Uterus (tissue), 4 donors: ENCODE measurements at places on chromosomes 1 and 21.
A peak's percentile ranks its signal among the peaks of the same experiment; 100 is the strongest.

DNA sequence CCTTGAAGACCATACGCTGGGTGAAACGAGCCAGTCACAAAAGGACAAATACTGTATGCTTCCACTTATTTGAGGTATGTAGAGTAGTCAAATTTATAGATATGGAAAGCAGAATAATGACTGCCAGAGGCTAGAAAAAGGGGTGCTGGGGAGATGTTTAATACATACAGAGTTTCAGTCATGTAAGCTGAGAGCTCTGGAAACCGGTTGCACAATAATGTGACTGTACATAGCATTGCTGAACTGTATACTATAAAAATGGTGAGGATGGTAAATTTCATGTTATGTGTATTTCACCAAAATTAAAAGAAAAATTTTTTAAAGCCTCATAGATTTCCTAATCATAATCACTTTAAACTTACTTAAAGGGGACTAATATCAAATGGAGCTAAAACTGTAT, 110.8 kb downstream of the ZZZ3 start:
- DNase-seq: no peak

GRCh38 chr1:79594121-79594698, 587.7 kb upstream of the ADGRL4 start:
- no peak for DNase-seq

DNA sequence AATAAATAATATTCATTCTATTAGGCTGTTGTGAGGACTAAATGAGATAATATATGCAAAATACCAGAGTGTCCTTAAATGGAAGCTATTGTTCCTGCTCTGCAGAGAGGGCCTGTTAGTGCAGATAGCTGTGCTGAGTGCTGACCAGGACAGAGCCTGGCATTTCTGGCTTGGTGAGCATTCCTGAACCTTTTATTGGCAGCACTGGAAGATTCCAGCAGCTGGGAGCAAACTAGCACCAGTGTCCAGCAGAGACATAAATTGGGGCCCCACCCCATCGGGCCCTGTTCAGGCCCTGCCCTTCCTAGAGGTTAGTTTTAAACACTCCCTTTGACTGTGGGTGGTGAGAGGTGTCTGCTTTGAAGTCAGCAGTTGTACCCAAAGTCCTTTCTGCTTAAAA, 85.9 kb upstream of the GADD45A start:
- DNase-seq: no peak

GRCh38 chr1:78032996-78033796, 12.6 kb upstream of the GIPC2 start:
- DNase-seq: no peak

GRCh38 chr1:193703655-193704054, 517.2 kb upstream of the B3GALT2 start:
- DNase-seq: no peak

DNA sequence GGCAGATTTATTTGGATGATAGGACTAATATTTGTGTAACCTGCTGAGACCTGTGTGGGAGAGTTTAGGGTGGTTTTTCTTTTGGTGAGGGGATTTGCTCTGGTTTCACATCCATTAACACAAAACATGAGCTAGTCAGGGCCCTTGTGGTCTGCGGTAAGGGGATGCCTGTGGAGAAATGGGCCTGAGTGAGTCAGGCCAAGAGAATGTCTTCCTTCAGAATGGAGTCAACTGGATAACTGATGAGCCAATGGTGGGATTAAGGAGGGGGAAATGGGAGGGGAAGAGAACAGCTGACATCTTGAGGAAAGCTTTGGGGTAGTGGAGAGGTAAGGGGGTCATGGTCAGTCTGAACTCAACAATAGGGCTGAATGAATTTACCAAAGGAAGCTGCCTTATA, 13.9 kb downstream of the WNT2B start:
- DNase-seq: no peak

DNA sequence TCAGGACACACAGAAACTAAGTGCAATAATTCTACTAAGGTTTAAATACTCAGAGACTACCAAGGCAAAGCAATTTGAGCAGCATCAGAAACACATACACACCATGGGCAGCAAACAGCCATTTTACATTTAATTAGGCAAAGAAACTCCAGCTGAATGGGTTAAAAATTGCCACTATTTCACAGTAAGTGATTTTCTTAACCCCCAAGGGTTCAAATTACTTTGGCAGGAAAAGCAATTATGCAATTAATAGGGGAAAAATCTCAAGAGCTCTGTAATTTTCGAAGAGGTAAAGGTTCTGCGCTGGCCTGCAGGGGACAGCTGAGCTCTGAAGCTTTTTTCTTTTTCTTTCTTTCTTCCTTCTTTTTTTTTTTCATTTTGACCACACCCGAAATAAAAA, 206.2 kb upstream of the RRP15 start:
- DNase-seq: no peak

DNA sequence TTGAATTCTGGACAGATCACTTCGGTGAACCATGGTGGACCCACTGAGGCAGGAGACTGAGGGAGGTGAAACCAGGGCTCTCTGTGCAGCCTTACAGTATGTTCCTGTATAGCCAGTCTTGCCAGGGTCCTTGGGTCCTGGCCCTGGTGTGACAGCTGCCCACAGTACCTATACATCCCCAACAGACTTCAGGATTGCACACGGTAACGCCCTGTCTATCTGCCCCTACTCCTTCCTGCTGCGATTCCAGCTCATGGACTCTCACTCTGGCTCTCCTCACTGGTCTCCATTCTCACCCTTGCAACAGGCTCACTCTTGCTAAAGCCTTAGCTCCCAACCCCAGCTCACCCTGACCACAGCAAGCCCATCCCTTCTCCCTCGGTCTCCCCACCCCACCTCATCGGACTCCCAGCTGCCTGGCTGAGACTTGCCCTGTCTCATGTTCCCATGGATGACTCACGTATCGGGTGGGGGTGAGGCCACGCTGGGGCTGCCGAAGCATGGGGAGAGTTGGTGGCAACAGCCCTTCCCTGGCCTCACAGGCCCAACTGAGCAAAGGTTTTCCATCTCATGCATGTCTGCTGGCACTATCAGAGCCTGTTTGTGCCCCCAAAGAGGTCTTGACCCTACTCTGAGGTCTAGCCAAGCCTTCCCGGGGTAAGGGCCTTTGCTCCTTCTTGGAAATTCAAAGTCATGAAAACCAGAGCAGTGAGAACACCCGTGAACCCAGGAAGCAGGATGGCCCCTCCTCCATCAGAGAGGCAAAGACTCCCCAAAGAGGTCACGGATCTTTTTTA, 7.1 kb downstream of the PHLDA3 start:
- peak; percentile 93 for DNase-seq

DNA sequence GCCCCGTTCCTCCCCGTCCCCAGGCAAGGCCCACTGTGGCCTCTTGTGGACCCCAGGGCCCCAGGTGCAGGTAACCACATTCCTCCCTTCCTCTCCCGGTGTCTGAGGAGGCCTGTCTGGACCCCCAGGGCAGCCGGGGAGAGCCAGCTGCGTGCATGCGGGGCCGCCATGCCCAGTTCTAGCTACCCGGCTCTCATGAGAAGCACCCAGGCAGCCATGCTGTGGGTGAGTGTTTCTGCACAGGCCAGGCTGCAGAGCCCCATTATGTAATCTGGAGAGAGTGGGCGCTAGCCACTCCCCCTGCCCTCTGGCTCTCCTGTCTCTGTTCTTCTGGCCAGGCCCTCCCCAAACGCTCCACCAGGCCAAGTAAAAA, 18.4 kb upstream of the PLEKHG5 start:
- DNase-seq: no peak
